ENCODE measurements at places on chromosomes 13 and 19. TPM values are rescaled to one million over a fixed set of nuclear protein-coding genes. Genes with fewer than 3 reads are reported as not detected.

GRCh38 chr19:48511800-48512503 lies at the start of gene LMTK3:
Gene LMTK3, minus strand, starts transcription at chr19:48511835. Its CDS starts 259 bp downstream, at chr19:48511576.
- no peaks in the 10 kb centered on the region for H3K36me3 ChIP-seq
- DNase-seq = peak; percentile 50
- H3K27ac ChIP-seq = no peak within 1 kb of the TSS
- peaks cover 40% of the 10 kb centered on the region for H3K27me3 ChIP-seq
- peak within 1 kb of the TSS; percentile 21 for H3K4me3 ChIP-seq

DNA sequence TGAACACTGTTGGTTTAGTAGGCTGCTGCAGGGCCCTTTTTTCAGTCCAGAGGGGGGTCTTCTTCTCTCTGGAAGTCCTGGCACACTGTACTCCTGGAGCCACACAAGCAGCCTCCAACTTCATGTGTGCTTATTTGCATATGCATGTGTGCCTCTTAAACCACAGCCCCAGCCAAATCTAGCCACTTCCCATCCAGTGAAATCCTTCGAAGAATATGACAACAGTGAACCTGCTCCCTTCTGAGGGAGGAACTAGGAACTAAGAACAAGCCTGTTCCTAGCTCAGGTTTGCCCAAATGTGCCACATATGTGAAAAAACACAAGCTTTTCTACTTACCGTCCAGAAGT lies 348.5 kb downstream of the FOXO1 start:
- no peak for DNase-seq
- no peaks in the 10 kb centered on the region for H3K27me3 ChIP-seq
- H3K27ac ChIP-seq = no peak overlapping the region
- no peaks in the 10 kb centered on the region for H3K36me3 ChIP-seq

GRCh38 chr13:110015253-110015652 lies 228.9 kb upstream of the IRS2 start:
- H3K4me3 ChIP-seq = no peak overlapping the region
- H3K27me3 ChIP-seq = peaks cover 5% of the 10 kb centered on the region
- no peak overlapping the region for H3K27ac ChIP-seq
- DNase-seq = no peak

GRCh38 chr13:34462843-34463242 lies 479.2 kb upstream of the NBEA start:
- no peaks in the 10 kb centered on the region for H3K36me3 ChIP-seq
- no peak overlapping the region for H3K4me3 ChIP-seq
- H3K27ac ChIP-seq = no peak overlapping the region
- H3K27me3 ChIP-seq = no peaks in the 10 kb centered on the region
- no peak for DNase-seq

DNA sequence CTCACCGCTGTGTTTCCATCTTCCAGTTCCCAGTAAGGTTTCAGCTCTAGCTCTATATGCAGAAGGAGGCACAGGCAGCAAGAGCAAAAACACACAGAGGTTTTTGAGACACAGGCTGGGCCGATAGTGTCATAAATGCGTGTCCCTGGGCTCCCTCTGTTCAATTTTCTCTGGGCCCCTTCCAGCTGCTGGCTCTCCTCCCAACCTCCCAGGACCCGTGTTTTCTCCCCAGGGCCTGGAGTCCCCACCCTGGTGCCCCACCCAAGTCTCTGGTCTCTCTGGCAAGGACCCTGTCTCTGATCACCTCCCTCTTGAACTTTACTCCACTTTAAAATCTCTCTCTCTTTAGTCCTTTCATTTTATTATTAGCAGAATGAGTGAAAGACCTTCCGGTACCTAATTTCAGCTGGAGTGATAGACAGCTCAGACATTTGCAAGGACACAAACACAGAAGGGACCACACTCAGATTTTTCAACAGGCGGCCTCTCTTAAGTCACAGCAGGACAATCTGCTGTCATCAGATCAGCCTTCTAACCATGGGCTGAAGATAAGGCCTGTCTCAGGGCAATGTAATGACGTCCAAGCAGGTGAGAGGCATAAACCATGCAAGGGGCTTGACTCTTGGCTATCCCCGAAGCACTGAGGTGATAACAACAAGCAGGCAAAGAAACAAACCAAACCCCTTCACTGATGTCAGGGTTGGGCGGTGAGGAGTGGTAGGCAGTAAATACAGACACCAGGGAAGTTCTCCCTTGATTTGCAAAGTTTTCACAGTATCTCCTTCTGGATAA lies 190.0 kb upstream of the IRS2 start:
- H3K27ac ChIP-seq = no peak overlapping the region
- H3K4me3 ChIP-seq = no peak overlapping the region
- no peak for DNase-seq
- H3K36me3 ChIP-seq = no peaks in the 10 kb centered on the region
- no peaks in the 10 kb centered on the region for H3K27me3 ChIP-seq

- H3K27me3 ChIP-seq = no peaks in the 10 kb centered on the region
- H3K4me3 ChIP-seq = no peak overlapping the region
- H3K36me3 ChIP-seq = no peaks in the 10 kb centered on the region
Observed at GRCh38 chr13:93343097-93343496, 116.5 kb downstream of the GPC6 start.

Gene S1PR2
- total RNA-seq = 15.4 TPM
